ENCODE measurements at places on chromosomes 12 and 14. TPM values are rescaled to one million over a fixed set of nuclear protein-coding genes. Genes with fewer than 3 reads are reported as not detected.
A peak's percentile ranks its signal among the peaks of the same experiment; 100 is the strongest.

DNA sequence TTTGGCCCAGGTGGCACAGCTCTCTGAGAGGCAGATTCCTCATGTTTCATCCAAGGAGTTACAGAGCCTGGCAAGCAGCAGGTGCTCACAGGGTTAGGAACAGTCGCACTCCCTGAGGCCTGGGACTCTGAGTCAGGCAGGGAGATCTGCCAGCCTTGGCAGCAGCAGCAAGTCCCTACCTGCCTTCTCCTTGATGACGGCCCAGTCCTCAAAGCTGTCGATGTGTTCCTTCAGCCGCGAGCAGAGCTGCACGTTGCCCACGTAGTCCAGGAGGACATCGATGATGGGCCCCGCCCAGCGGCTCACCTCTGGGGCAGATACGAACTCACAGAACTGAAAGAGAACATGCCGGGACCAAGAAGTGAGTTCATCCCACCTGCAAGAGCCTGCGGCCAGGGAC, 10.4 kb downstream of the FAM181A start:
- peaks cover 17% of the 10 kb centered on the region for H3K4me1 ChIP-seq
- H3K27me3 ChIP-seq, result peaks cover 20% of the 10 kb centered on the region

- H3K4me3 ChIP-seq, result no peak overlapping the region
- DNase-seq, result no peak
- H3K27me3 ChIP-seq, result no peaks in the 10 kb centered on the region
- H3K36me3 ChIP-seq, result peaks cover 6% of the 10 kb centered on the region
These were observed 204.6 kb downstream of the BTG1 start for GRCh38 chr12:91940826-91941570.

GRCh38 chr14:105126981-105127329, 41.6 kb downstream of the JAG2 start:
- peaks cover 21% of the 10 kb centered on the region for H3K27me3 ChIP-seq
- no peak for DNase-seq
- H3K4me1 ChIP-seq, result no peaks in the 10 kb centered on the region
- no peaks in the 10 kb centered on the region for H3K36me3 ChIP-seq
- no peak overlapping the region for H3K27ac ChIP-seq
- no peak overlapping the region for H3K4me3 ChIP-seq

GZMB gene
- total RNA-seq, result 1,284 TPM

NPFF gene
- not detected for total RNA-seq

DNA sequence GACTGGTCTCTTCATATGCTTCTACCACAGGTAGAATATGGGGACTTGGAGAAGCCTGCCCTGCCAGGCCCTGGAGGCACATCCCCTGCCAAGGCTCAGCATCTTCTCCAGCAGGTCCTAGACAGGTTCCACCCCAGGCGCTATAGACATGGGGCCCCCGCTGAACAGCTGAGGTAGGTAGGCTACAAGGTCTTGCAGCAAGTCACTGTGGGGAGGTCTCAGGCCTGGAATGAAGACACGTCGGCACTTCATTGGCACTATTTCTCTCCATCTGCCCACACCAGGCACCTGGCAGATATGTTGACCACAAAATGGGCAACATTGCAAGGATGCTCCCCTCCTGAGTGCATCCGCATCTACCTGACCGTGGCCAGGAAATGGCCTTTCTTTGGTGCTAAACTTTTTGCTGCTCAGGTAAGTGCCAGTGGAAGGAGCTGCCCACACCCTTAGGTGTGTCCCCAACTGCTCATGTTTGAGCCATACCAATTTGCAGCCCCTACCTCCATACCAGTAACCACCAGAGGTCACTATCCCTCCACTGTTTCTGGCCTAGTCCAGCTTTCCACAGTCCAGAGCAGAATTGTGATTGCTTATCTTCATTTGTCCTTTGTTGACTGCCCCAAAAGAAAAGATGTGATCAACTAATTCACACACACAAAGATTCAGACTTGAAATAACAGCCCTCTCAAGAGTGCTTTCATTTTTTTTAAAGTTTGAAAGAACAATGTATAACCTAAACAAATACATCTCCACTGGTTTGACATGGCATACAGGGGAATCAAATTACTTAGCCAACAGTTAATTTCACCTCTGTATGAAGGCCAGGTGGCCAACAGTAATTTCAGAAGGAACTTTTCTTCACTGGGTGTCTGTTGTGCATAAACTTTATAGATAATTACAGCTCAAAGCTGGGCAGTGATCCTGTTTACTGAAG, 16.1 kb downstream of the PIGH start:
- DNase-seq, result peak; percentile 14
- H3K27me3 ChIP-seq, result no peaks in the 10 kb centered on the region
- H3K4me1 ChIP-seq, result no peaks in the 10 kb centered on the region
- no peaks in the 10 kb centered on the region for H3K36me3 ChIP-seq
- H3K4me3 ChIP-seq, result no peak overlapping the region
- H3K27ac ChIP-seq, result no peak overlapping the region

SLC7A8 gene
- 2.5 TPM for total RNA-seq

DNA sequence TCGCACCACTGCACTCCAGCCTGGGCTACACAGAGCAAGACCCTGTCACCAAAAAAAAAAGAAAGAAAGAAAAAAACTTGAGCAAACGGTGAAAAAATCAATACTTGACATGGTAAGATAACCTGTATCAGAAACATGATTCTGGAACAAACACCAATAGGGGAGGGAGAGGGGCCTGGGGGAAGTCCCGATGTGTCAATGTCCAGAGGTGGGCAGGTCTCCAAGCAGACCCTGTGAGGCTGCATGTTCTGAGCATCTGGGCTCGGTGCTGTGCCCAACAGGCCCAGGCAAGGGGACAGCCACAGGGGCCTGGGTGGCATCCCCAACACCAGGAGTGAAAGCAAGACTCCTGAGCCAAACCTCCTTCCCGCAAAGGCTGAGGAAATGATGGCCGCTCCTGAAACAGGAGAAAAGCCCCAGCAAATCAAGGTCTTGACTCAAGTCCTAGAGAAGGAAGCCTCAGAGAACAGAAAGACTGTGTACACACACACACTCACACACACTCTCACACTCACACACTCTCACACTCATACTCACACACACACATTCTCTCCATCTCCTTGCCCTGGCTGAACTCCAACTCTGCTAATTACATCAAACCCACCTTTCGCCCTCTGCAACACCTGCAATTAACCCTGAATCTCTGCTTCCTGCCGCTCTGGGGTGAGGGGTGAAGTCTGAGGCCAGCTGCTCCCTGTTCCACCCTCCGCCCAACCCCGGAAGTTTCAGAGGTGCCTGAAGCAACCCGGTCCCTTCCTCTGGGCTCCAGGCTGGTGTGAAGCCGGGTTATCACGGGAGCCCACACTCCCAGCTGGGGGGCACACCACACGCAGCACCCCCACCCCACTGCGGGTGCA, 20.4 kb downstream of the CCDC88C start:
- no peaks in the 10 kb centered on the region for H3K27me3 ChIP-seq
- peak overlapping the region; percentile 81 for H3K27ac ChIP-seq
- H3K4me1 ChIP-seq, result peaks cover 87% of the 10 kb centered on the region
- peak; percentile 76 for DNase-seq
- H3K36me3 ChIP-seq, result peaks cover 22% of the 10 kb centered on the region

LETMD1 gene
- 69.4 TPM for total RNA-seq

DNA sequence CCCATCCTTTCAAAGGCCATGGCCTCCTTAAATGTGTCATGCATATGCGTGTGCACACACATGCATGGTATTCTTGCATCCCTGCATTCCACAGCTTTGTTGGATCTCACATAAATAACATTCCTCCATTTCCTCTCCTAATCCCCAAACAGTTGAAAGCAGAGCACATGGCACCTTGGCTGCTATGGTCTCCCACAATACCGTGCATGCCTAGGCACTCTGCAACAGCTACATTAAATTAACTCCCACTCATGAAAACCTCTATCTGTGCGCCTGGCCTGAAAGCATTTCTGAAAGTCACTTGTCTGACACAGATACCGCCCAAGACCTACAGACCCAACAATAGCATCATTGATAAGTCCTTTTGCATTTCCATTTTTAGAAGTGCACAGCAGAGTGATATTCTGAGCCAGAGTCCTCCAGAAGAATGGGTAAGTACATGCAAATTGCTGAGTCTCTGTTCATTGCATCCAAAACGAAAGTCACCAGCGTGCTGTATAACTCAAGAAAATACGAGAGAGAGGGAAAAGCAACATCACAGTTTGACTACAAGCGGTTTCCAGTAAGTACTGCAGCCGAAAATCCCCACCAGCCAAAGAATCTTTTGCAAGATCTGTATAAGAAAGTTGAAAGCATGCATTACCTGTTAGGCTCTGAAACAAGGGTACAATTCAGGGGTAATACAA, 436 bp downstream of the ASB2 start:
- no peak for DNase-seq
- peak overlapping the region; percentile 90 for H3K27ac ChIP-seq
- H3K27me3 ChIP-seq, result no peaks in the 10 kb centered on the region
- peak overlapping the region; percentile 46 for H3K4me3 ChIP-seq
- peaks cover 81% of the 10 kb centered on the region for H3K4me1 ChIP-seq

DNA sequence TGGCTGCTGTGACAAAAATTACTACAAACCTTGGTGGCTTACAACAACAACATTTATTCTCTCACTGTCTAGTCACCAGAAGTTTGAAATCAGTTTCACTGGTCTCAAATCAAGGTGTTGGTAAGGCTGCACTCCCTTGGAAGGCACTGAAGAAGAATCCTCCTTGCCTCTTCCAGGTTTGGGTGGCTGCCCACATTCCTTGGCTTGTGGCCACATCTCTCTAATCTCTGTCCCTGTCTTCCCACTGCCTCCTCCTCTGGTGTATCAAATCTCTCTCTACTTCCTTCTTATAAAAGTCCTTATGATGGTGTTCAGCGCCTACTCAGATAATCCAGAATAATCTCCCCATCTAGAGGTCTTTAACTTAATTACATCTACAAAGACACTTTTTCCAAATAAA, 31.0 kb downstream of the PLCZ1 start:
- H3K4me1 ChIP-seq, result no peaks in the 10 kb centered on the region
- no peak overlapping the region for H3K4me3 ChIP-seq
- peak overlapping the region; percentile 10 for H3K27ac ChIP-seq
- H3K36me3 ChIP-seq, result no peaks in the 10 kb centered on the region
- no peaks in the 10 kb centered on the region for H3K27me3 ChIP-seq

GRCh38 chr12:8088574-8088973, 6.5 kb downstream of the NECAP1 start:
- DNase-seq, result peak; percentile 19
- H3K27ac ChIP-seq, result peak overlapping the region; percentile 84
- H3K27me3 ChIP-seq, result no peaks in the 10 kb centered on the region
- peak overlapping the region; percentile 71 for H3K4me3 ChIP-seq
- peaks cover 38% of the 10 kb centered on the region for H3K4me1 ChIP-seq

DNA sequence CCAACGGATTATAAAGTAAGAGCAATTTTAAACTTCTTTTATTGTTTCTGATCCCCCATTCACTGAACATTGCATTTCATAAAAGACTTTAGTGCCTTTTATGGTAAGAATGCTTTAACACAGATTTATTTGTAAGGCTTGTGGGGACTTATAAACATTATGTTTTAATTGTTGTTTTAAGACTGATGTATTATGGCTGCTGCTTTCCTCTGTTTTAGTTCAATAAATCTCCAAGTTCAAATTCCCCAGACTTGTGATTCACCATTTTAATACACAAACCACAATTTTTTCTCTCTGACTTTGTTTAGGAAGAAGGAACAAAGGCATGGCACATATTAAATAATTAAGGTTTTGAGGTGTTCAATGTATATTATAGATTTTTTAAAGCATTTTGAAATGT, 753.3 kb downstream of the SLC6A15 start:
- no peak for DNase-seq
- H3K4me1 ChIP-seq, result no peaks in the 10 kb centered on the region
- H3K36me3 ChIP-seq, result no peaks in the 10 kb centered on the region
- H3K27me3 ChIP-seq, result no peaks in the 10 kb centered on the region

DNA sequence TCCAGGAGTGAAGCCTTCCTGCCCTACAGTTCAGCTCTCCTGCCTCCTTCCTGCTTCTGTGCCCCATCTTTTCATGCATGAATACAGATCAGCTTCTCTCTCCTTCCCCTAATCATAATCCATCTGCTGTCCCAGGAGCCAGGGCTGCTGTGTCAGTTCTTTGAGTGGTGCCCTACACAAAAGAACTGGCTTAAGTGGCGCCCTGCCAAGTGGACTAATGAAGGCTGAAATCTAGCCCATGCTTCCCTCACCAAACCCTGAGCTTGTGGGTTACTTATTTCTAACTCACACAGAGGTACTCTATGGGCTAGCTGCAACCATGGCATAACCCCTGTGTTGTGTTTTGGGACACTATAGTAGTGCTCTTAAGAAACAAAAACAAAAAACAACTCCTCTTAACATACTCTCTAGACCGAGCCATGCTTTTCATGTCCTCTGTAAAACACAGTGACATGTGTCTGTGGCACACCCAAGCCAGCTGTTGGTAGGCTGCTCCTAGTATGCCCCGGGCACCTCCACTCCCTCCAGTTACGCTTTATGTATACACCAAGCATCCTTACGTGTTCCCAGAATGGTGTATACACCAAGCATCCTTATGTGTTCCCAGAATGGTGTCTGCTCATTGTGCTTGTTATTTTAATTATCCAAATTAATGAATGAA, 19.3 kb upstream of the ETV6 start:
- DNase-seq, result no peak
- no peak overlapping the region for H3K27ac ChIP-seq
- no peaks in the 10 kb centered on the region for H3K4me1 ChIP-seq

- H3K4me3 ChIP-seq, result no peak overlapping the region
- DNase-seq, result peak; percentile 10
- H3K4me1 ChIP-seq, result peaks cover 31% of the 10 kb centered on the region
- peaks cover 52% of the 10 kb centered on the region for H3K36me3 ChIP-seq
- H3K27ac ChIP-seq, result peak overlapping the region; percentile 27
These were observed 92.3 kb downstream of the FOXN3 start for GRCh38 chr14:89324501-89325298.

GALNT6 gene
- 19.0 TPM for total RNA-seq

GRCh38 chr14:62307844-62308243, 545.6 kb downstream of the SNAPC1 start:
- no peaks in the 10 kb centered on the region for H3K4me1 ChIP-seq
- no peak for DNase-seq
- no peaks in the 10 kb centered on the region for H3K36me3 ChIP-seq
- no peak overlapping the region for H3K27ac ChIP-seq
- H3K27me3 ChIP-seq, result no peaks in the 10 kb centered on the region
- H3K4me3 ChIP-seq, result no peak overlapping the region

DNA sequence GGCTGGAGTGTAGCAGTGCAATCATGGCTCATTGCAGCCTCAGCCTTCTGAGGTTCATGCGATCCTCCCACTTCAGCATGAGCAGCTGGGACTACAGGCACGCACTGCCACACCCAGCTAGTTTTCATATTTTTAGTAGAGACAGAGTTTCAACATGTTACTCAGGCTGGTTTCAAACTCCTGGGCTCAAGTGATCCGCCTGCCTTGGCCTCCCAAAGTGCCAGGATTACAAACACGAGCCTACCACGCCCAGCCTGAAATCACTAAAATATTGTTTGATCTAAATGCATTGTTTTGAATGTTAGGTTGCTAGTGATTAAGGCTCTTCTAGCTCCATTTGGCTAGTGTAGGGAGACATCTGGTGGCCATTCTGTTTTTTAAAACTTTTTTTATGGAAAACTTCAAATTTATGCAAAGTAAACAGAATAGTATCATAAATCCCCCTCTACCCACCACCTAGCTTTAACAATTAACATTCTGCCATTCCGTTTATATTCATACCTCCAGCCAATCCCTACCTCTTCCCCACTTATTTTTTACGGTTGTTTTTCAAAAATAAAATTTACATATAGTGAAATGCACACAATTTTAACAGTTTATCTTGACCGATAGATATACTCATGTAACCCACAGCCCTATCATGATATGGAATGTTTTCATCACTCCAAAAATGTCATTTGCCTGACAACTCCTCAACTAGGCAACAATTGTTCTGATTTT, 37.8 kb downstream of the MYO1H start:
- H3K27me3 ChIP-seq, result peaks cover 50% of the 10 kb centered on the region
- no peak for DNase-seq
- no peaks in the 10 kb centered on the region for H3K36me3 ChIP-seq
- H3K4me1 ChIP-seq, result no peaks in the 10 kb centered on the region
- H3K27ac ChIP-seq, result no peak overlapping the region

Data from activated naive CD8-positive, alpha-beta T cell treated with anti-CD3 and anti-CD28 coated beads for 36 hours (primary cell).